ENCODE measurements at places on chromosomes 1 and 21.

DNA sequence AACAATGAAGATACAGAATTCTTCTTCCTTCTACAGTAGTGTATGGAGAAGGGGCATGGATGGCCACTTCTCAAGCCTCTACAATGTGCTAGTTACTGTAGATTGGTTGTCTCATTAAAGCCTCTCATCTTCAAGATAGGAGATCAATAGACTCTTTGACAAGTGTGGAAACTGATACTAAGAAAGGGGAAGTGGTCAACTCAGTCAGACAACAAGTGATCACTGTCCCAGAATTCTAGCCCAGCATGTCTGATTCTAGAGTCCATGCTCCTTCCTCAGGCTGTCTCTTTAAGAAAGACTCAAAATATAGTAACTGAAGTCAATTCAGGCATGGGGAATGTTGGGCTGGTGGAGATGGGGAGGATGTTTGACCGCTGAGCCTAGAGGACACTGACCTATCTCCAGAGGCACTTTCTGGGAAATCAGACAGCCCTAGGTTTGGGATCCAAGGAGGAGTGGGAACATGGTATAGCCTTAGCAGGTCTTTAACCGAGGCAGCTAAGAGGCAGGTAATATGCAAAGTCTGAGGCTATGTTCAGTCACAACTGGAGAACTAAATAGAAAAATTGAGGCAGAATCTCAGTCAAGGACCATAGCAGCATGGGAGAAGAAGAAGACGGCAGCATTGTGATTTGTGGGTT is 39.3 kb upstream of the EYA3 start:
- no peak for DNase-seq

DNA sequence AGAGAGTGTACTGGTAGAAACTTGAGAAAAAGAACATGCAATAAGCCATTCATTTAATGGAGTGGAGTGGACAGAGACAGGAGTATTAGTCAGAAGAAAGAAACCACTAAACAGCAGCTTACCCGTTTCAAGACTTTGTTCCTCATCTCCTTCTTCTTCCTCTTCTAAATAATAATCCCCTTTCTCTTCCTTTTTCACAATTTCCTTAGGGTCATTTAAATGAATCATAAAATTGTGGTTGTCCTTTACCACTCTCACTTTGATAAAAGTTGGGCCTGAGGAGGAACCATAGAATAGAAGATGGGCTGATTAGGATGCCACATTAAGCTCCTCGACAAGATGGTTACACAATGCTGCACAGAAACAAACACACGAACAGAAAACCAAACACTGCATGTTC is 109.6 kb downstream of the WDR3 start:
- DNase-seq = no peak

- no peak for DNase-seq
These were observed 4.1 kb downstream of the HEYL start for GRCh38 chr1:39635205-39635870.

- no peak for DNase-seq
These were observed 96.8 kb upstream of the ATP1B1 start for GRCh38 chr1:169009666-169010065.

- no peak for DNase-seq
These were observed 52.1 kb downstream of the FMO4 start for GRCh38 chr1:171366085-171366484.

DNA sequence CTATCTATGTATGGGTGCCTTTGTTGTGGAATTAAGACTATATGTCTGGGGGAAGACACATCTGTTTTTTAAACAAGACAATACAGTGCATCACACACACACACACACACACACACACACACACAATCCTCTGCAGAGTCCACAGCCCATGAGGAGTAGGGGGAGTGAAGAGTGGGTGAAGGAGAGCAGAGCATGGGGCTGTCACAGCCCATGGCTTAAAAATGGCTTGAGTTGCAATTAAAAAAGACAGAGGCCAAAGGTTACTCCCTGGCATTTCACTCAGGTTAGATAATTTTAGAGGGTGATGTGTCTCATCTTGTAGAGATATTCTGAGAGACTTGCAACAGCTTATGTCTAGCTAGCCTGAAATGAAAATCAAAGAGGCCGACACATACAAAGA is 176.5 kb upstream of the PLXNA2 start:
- DNase-seq = no peak

All from stimulated activated CD8-positive, alpha-beta memory T cell treated with anti-CD3 and anti-CD28 coated beads, Interleukin-4, amount 100 ng/mL, for 1 hour (primary cell).